Esophagus squamous epithelium (tissue), 5 donors: ENCODE measurements at places on chromosomes 1 and 21. TPM values are rescaled to one million over a fixed set of nuclear protein-coding genes. Genes with fewer than 3 reads are reported as not detected.

The ZBTB8OS gene
- 12.3 TPM for total RNA-seq

The ATP1A4 gene
- total RNA-seq: 0.19 TPM

DNA sequence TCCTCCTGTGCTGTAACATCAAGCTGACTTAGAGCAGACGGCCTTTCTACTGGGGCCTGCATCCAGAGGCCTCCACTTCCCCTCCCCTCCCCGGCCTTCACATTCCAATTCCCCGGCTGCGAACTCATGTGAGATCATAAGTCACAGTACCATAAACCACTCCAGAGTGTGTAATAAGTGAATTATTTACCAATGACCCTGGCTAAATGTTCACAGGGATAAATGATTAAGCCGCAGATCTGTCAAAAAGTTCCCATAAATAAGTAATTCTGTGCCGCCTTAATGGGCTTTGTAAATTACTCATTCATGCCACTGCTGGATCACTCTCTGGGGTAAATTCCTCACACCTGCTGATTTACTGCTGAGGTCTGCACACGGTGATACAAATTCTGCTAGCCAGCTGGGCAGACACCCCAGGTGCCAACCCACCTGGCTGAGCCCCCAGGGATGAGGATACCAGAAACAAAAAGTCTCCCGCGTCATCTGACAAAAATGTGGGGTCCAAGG is 27.4 kb upstream of the KIRREL1 start:
- no peak for DNase-seq
- H3K4me3 ChIP-seq: no peak overlapping the region

DNA sequence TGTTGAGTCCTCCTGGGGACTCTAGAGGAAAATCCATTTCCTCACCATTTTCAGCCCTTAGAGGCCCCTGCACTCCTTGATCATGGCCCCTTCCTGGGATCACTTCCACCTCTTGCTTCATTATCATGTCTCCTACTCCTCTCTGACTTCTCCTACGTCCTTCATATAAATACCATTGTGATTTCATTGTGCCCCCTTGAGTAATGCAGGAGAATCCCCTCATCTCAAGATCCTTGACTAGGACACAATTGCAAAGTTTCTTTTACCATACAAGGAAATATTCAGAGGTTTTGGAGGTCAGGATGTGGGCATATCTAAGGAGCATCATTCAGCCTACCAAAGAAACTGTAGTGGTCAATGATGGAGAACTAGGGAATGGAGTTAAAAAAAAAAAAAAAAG is 8.8 kb upstream of the GBP6 start:
- H3K4me3 ChIP-seq: no peak overlapping the region
- no peak for DNase-seq
- no peaks in the 10 kb centered on the region for H3K36me3 ChIP-seq
- no peaks in the 10 kb centered on the region for H3K27me3 ChIP-seq
- H3K27ac ChIP-seq: no peak overlapping the region
- no peaks in the 10 kb centered on the region for H3K4me1 ChIP-seq
